Kidney epithelial cell (primary cell): ENCODE measurements at places on chromosomes 13 and 19. TPM values are rescaled to one million over a fixed set of nuclear protein-coding genes. Genes with fewer than 3 reads are reported as not detected.

GRCh38 chr13:20247963-20248362 is 15.8 kb upstream of the GJB6 start:
- DNase-seq = no peak

- peak; percentile 7 for DNase-seq
Observed at GRCh38 chr13:98751367-98751782, 1.1 kb downstream of the SLC15A1 start.

DNA sequence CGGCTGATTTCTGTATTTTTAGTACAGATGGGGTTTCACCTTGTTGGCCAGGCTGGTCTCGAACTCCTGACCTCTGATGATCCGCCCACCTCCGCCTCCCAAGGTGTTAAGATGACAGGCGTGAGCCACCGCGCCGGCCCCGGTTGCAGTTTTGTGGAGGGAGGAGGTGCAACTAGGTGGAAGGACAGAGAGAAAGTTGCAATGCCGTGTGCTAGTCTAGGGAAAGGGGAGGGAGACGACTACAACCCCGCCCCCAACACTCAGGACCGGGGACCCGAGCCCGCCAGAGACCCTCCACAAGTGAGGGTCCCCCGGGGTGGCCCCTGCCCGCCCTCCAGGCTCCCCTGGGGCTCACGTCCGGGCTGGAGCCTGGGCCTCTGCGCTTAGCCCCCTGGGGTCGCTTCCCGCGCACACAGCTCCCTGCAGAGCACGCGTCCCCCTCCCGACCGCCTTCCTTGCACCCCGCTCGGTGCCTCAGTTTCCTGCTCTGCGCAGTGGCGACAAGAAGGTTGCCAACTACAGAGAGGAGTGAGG is 1.2 kb upstream of the ARID3A start:
- DNase-seq = no peak

DNA sequence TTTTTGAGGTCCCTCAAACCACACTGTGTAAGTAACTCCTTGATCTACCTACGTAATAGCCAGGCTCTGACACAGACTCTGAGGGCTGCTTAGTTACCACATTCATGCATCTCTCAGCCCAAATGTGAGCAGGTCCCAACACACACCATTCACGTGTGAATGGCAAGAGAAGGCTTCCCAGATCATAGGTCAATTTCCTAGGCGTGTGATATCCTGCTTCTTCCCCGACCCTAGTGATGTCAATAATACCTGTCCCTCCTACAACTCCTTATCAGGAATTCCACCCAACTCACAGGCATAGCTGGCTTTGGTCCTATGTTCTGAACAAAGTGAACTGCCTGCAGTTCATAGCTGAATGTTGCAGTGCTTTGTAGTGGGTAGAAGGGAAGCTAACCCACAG is 334.5 kb downstream of the RFC3 start:
- DNase-seq = no peak

DNA sequence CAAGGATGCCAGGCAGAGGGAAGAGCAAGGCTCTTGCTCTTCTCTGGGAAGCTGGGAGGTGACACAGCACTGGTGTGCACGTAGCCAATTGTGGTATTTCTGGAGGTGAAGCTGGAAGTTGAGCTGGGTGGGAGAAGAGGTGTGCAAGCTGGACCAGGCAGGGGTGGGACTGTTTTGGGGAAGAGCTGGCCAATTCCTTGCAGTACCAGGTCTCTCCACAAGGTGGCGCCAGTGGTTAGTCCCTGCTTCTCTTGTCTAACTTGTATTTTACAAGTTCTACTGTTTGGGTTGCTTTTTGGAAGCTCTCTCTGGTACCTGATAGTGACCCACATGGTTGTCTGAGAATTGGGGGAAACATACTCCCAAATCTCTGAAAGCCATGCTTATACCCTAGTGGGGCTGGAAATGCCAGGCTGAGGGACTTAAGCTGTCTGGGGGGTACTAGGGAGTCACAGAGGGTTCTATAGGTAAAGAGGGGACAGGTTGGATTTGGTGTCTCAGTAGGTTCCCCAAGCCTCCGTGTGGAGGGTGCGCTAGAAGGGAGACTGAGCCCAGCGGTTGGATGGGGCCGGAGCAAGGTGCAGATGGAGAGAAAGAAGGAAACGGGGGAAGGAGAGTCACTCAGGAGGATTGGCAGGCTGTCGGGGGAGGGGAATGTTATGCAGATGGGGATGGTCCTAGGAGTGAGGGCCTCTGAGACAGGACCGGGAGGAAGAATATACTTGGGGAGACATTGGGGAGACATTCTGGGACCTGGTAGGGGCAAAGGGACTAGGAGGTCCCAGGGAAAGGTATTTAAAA is 3.0 kb downstream of the HPN start:
- no peak for DNase-seq

- DNase-seq = no peak
Observed at GRCh38 chr13:66001140-66001539, 1229.0 kb downstream of the PCDH9 start.

- DNase-seq = no peak
Observed at GRCh38 chr13:26847281-26847680, 86.7 kb upstream of the GPR12 start.

- DNase-seq = no peak
Observed at GRCh38 chr13:51542346-51543242, 41.7 kb upstream of the WDFY2 start.

DNA sequence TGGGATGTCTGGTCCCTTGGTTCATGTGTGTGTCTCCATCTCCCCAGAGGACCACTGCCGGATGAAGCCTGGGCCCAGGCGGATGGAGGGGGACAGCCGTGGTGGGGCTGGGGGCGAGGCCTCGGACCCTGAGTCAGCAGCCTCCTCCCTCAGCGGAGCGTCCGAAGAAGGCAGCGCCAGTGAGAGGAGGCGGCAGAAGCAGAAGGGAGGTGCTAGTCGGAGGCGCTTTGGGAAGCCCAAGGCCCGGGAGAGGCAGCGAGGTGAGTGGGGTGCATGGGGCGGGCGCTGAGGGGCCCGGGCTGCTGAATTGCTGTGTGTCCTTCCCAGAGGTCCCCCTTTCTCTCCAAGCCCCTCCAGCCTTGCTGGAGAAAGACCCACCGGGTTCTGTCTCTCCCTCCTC is 3.2 kb downstream of the CCDC106 start:
- DNase-seq = no peak

- no peak for DNase-seq
Observed at GRCh38 chr19:7520131-7521051, 2.0 kb upstream of the MCOLN1 start.

ELANE gene
- total RNA-seq = 0.67 TPM in 1 of 2 replicates, not detected in the other

PSG2 gene
- not detected in 2 replicates for total RNA-seq

DIRAS1 gene
- total RNA-seq = 3.1 and 5.3 TPM in 2 replicates

ANGPTL8 gene
- not detected in 2 replicates for total RNA-seq

FGF9 gene
- total RNA-seq = 0.21 and 0.33 TPM in 2 replicates
